Stimulated activated CD8-positive, alpha-beta memory T cell treated with anti-CD3 and anti-CD28 coated beads, Interleukin-2, amount 100 ng/mL, for 1 hour (primary cell): ENCODE measurements at places on chromosomes 1 and 21.

GRCh38 chr1:154913273-154913672, 23.2 kb downstream of the PMVK start:
- DNase-seq, result no peak

- DNase-seq, result no peak
Observed at GRCh38 chr21:36966821-36967768, 626 bp upstream of the HLCS start.

DNA sequence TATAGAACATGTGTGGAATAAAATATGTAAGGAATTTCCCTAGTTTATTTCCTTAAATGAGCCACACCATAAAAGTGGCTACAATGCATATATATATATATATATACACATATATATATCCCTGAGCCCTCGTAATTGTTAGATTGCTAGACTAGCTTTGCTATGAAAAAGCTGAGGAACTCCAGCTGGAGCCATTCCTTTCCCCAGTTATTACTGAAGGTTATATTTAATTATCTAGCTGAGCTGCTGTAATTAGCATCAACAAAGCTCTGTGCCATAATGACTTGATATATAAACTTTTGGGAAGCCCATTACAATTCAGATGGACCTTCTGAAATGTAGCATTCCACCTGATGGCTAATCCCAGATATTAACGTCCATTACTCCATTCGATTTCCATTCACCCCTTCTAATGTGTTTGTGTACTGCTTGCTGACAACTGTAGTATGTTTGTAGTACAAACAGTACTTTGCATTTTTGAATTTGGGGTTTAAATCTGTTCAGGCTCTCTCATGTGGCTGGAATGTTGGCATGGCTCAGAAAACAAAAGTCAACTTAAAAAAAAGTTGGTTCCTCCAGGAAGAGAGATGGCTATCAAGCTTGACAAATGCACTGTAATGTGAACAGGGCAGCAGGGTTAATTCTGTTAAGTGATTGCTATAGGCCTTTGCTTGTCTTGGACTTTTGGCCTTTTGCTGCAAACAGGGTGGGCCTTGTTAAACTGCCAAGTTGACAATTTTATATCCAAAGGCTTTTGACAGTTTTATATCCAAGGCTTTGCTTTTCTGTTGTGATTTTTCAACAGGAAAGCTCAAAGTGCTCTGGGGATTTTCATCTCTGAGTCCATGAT, 170.0 kb downstream of the LTN1 start:
- no peak for DNase-seq

DNA sequence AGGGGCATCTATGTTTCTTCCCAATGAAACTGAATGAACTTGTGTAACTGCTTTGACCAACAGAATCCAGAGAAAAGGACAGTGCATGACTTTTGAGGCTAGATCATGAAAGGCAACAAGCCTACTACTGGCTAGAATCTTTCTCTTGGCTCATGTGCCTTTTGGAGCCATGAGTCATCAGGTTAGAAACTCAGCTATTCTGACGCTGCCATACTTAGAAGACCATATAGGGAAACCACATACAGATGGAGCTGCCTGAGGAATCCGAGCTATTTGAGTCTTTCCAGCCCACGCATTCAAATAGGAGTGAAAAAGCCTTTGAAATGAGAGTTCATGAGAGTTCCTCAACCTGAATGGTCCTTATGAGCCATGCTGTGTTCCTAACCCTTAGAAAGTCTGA, 738.5 kb upstream of the CHRM3 start:
- no peak for DNase-seq

- DNase-seq, result no peak
Observed at GRCh38 chr1:208387908-208388811, 144.0 kb upstream of the PLXNA2 start.

GRCh38 chr1:28601696-28602095, 9.6 kb downstream of the RAB42 start:
- DNase-seq, result no peak

DNA sequence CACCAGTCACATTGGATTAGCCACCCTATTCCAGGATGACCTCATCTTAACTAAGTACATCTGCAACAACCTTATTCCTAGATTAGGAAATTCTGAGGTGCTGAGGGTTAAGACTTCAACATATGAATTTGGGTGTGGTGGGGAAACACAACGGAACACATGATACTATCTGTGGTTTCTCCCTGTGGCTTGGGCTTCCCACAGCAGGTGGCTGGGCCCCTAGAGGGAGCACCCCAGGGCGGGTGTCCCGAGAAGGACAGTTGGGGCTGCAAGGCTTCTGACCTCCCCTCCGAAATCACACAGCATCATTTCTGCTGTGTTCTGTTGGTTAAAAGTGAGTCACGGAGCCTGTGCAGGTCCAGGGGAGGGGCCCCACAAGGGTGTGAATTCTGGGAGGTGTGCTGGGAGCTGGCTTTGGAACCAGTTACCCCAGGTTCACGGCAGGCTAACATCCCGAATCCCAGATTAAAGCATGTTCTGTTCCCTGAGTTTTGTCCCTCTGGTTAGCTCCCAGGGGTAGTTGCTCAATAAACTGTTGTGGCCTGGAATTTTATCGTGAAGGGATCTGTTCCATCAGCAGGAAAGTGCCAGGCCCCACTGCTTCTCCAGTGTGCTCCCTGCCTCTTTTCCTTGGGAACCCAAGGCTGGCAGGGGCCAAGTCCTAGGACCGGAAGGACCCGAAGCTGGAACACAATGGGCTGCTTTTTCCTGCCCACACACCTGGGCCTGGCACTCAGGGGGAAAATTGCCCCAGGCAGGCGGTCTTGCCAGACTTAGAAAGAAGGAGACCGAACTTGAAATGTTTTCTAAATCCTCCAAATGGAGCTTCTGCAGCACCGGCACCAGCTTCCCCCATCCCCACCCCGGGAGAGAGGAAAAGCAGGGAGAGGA, 154.0 kb upstream of the WNT4 start:
- no peak for DNase-seq

- no peak for DNase-seq
Observed at GRCh38 chr1:6686294-6686693, 15.3 kb downstream of the DNAJC11 start.

DNA sequence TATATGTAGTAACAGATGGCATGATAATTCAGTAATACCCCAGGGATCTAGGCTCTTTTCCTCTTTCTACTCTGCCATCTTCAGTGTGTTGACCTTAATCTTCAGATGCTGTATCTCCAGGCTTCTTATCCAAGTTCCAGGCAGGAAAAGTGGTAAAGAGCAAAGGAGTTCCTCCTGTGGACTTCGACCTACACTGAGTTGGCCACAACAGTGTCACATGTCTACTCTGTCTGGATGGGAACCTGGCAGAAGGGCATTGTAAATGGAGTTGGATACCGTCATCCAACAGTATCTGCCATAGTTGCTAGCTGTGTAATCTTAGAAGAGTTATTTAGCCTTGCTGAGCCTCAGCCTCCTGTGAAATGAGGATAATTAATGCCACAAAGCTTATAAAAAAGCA, 21.9 kb downstream of the IL23R start:
- DNase-seq, result no peak

GRCh38 chr21:42080788-42081083, 9.6 kb downstream of the UMODL1 start:
- DNase-seq, result no peak

DNA sequence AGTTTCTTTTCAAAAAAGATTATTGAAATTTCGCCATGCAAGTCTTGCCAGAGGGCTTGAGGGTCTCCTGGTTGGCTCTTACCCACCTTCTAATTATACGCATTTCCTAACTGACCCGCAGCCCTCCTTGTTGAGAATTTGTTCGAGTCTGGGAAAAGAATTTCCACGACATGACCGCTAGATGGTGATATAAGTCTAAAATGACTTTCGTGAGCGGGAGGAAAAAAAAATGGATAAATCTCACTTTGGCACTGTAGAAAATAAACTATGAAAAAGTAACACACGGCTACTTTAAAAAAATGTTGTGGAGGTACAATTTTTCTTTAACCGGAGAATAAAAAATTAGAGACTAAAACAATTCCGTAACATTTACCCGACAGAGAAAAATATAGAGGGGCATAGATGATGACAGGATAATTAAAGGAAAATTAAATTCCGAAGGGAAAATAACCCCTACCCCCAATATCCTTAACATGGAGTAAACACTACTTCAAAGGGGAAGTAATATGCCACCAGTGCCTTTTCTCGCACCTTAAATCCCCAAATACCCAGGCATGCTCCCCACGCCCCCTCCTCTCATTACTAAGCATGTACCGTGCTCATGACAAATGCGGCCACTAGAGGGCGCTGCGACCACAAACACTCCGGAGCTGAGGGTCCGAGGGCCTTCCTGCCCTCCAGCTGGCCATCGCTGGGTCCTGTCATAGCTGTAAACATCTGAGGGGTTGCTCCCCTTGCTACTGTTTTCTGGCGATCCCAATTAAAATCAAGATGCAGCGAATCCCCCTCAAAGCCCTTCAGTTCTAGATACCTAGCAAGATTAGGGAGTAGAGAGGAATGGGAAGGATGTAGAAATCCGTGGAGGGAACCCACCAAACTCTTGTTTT, 266.9 kb downstream of the ASTN1 start:
- no peak for DNase-seq

DNA sequence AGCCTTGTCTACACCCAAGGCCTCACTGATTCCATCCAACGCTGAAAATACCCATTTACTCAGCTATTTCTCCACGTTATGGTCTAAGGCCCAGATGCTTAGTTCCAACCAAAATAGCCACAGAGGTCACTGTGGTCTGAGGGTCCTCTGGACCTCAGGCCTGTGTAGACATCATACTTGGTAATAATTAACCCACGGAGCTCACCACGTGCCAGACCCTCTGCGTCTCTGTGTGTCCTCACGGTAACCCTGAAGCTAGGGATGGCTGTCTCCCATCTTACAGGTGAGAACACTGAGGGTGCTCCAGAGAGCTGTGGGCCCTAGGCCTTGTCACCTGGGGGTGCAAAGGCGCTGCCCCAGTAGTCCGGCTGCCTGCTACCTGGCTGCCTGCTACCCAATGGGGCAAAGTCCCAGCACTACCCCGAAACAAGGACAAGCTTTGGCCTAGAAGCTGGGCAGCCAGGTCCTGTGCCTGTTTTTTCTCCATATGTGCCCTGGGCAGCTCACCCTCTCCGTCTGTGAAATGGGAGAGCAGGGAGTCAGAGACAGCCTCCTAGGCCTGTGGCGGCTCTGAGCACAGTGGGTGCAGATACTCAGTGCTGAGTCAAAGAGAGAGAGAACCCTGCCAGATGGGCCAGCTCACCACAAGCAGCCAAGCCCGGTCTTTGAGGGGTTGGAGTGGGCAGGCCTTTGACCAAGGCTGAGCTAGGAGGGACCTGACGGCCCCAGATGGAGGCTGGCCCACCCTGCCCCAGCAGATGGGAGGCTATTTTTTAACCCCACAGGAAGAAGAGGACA, 17.0 kb upstream of the RUNX3 start:
- no peak for DNase-seq

DNA sequence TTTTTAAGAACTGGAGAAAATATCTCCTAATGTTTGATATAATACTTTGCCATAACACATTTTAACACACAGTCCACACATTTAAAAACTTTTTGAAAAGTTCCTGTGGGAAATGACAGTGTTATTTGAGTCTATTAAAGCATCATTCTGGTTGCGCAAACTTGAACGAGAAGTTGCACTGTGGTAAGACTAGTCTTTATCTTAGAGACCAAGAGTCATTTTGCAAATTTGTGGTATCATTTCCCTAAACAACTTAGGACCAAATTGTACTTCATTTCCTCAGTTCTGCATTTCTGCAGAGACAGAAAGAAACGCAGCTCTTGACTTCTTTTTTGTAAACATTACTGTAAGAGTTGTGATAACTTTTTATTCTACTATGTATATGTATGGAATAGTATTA, at the start of gene RGS18:
Gene RGS18, plus strand, starts transcription at position 282 of the 400 bp plus-strand sequence. CDS start 176 bp downstream, outside the sequence.
- no peak for DNase-seq

DNA sequence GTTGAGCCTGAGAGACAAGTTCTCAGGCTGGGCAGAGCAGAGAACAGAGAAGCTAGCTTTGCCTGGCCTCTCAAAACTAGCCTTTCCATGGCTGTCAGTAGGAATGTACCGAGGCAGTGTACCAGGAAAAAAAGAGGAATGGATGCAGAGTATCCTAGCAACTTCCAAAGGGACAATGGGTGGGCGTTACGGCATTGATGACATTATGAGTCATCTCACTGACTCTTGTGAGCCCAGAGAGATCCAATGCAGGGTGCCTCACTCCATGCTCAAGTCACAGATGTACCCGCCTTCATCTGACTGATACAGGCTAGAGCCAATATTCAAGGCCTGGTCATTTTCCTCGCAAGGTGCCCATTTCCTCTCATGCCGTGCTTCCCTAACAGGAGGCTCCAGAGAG, 51.4 kb upstream of the C8B start:
- DNase-seq, result no peak

DNA sequence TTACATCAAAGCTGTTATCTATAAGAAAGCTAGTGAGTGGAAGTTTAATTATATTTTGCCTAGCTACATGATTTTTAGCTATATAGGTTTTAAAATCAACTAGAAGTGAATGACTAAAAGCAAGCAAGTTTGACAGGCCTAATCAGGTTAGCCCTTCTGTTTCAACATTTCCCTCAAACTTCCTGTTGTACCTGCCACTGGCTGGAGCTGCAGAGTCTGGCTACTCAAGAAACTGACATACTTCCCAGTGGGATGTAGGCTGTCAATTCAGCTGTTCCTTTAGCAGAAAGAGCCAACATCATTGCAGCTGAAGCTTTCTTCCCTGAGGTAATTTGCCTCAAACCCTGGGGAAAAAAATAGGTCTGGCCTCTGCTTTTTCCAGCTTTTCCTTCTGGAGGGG, 87.1 kb upstream of the TNR start:
- no peak for DNase-seq

- no peak for DNase-seq
Observed at GRCh38 chr1:42981255-42981805, 22.7 kb upstream of the SLC2A1 start.

GRCh38 chr1:26945728-26946127, 14.5 kb downstream of the KDF1 start:
- DNase-seq, result no peak

GRCh38 chr1:228544021-228544850, 57.1 kb downstream of the RNF187 start:
- DNase-seq, result no peak
